NCI-H1105 treated with DMSO at 0.1 percent for 48 hours (cell line): ENCODE measurements at places on chromosomes 3 and 15.

GRCh38 chr3:30314757-30315325, 291.6 kb upstream of the TGFBR2 start:
- no peak for DNase-seq

DNA sequence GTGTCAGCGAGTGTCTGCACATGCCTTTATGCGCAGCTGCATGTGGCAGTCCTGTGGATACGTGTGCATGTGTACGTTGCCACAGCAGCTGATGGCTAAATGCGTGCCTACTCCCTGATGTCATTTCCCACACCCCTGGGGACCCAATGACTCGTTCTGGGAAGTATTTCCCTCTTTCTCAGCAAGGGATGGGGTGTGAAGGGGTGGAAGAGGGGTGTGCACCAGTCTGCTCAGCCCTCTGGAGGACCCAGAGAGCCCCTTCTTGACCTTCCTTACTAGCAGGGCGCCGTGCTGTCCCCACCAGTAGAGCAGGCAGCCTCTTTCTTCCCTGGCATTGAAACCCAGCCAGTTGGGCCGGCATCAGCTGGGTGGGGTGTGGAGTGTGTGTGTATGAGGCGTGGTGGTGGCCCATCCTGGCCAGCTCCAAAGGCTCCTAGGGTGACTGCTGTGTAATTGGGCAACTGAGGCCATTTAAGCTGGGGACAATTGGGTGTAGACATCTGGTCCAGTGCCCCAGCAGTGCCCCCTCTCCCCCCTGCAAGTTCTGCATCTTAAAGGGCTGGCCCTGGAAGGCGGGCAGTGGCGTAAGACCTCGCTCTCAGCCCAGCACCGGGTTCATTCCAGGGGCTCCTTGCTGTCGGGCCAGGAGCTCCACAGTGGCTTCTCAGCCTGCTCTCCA, 19.2 kb downstream of the SNX33 start:
- no peak for DNase-seq

DNA sequence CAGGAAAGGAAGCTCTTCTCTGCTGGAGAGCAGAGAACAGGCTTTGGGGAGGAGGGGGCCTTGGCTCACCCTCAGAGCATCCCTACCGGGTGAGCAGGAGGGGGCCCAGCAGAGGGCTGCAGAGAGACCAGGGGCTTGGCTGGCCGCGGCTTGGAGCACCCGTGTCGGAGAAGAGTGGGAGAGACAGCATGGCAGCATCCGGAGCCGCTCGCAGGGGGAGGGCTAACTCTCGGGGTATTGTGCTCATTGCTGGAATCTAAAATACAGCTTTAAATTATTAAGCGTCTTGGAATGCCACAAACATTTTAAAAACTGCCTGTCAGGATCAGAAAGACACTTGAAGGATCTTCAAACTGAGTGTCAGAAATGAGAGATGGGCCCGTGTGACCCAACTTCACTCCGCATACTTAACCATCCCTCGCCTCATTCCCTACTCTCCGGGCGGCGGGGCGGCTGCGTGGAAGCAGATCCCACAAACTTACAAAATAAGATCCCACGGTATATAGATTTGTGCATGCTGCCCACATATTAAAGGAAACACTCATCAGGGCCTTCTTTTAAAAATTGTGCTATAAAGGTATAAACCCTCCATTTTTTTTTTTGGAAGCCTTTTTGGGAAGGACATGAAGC, 53.9 kb downstream of the EIF4E3 start:
- no peak for DNase-seq

GRCh38 chr15:84081391-84082168, 154.0 kb upstream of the GOLGA6L4 start:
- DNase-seq: no peak

DNA sequence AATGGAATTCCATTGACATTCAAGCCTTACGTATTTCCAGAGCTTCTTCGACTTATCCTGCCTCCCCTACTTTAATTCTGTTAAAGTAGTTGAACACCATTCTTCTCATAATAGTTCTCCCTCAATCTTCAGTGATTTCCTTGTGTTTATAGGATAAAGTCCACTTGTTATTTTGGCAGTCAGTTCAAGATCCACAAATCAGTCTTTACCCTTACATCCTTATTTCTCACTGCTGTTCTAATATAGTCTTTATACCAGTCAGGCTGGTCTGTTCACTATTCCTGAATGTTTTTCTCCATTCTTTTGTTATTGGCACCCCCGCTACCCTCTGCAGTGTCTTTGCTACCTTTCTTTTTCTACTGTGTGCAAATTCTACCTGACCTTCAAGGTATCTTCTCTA, 29.7 kb downstream of the ATP6V1A start:
- no peak for DNase-seq

DNA sequence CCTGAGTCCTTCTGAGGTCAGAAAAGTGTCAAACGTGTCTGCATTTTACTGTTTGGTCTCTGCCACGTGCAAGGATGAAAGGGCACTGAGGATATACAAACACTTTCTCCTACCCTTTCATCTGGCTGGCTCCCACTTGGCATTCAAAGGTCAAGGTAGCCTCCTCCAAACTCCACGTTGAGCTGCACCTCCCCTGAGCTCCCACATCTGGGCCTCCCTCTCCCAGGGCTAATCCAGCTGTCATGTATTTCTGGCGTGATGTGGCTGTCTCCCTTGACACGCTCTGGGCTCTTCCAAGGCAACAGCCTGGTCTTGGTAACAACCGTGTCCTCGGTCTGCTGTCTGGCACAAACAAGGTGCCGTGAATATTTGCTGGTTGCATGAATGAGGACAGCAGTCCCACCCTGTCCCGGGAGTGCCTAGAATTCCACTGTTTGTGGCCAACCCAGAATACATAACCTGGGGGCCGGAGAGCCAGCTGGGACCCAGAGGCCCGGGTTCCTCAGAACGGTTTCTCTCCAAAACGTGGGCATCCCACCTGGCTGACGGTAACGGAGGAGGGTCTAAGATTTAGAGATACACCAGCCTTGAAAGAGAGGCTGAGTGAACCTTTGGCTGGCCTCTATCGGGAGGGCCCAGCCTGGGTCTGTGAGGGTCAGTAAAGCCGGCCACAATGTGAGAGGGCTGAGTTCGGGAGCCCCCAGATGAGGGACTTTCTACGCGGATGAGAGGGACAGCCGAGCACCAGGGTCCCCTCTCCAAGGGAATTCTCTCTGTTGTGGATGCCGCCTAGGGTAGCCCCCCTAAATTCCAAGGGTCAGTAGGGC, 767 bp downstream of the GLT8D1 start:
- DNase-seq: no peak

DNA sequence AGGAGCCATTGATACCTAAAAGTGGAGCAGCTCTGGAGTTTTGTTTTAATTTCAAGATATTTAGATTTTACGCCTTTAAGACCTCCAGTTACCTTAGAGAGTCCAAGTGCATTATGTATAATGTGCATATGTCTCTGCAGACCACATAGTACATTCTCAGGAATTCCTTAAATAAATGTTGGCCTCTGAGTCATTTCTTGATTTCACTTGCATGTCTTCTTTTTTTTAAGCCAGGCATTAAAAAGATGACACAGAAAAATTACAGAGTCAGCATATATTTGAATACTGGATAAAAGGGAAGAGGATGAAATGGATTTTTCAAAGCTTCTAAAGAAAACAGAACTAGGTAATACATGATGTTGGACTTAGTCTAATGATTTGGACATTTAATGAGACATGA, 125.2 kb downstream of the TMCO5A start:
- no peak for DNase-seq

- no peak for DNase-seq
These were observed 70.7 kb upstream of the ACAD9 start for GRCh38 chr3:128808672-128809071.

DNA sequence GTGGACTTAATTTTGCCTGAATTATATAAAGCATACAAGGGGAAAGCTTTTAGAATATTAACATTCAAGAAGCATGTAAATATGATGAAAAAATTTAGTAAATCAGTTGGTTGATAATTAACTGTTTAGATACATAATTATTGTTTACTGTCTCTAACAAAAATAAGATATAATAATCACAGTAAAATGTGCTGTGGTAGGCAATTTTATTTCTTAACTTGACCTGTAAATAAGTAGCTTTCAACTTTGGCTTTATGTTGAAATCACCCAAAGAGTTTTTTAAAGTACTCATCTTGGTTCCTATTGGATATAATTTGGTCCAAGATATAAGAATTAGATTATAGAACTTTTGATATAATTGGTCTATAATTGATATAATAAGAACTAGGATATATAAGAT, 1374.5 kb downstream of the NSUN3 start:
- no peak for DNase-seq

DNA sequence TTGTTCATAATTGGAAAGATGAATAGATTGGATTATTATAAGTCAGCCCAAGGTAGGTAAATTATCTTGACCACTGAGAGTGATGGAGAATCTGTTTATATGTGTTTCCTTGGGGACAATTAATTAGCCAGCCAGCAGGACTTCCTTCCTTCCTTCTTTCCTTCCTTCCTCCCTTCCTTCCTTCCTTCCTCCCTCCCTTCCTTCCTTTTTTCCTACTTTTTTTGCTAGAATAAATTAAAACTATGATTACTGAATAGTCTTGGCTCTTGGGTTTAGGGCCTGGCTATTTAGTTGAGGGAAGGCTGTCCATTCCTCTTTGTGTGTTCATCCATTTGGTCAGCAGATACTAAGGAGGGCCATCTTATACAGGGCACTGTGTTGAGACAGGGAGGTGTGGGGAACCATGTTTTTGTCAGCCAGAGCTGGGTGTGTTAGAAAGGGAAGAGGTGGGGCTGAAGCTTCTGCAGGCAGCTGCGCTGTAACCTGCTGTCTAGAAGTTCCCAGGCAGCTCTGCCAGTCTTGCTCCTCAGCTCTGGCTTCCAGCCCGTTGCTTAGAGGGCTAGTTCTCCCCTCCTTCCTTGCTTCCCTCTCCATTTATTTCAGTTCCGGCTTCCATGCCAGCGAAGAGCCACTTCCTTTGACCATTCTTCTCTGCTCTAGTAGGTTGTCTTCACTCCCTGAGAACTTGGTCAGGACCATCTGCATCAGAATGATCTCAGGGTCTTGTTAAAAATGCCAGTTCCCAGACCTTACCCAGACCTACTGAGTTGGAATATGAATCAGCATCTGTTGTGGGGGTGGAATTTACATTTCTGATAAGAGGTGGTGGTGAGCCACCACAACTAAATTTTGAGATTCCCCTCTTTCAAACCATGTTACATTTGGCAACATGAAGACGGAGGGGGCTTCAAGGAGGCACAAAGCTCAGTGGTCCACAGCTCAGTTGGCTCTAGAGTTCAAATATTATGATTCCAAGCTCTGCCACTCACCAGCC, 113.9 kb downstream of the DGKG start:
- DNase-seq: no peak

GRCh38 chr3:154792828-154793227, 287.3 kb upstream of the MME start:
- DNase-seq: peak; percentile 31

- DNase-seq: no peak
These were observed 136.5 kb downstream of the ALCAM start for GRCh38 chr3:105503191-105503593.

DNA sequence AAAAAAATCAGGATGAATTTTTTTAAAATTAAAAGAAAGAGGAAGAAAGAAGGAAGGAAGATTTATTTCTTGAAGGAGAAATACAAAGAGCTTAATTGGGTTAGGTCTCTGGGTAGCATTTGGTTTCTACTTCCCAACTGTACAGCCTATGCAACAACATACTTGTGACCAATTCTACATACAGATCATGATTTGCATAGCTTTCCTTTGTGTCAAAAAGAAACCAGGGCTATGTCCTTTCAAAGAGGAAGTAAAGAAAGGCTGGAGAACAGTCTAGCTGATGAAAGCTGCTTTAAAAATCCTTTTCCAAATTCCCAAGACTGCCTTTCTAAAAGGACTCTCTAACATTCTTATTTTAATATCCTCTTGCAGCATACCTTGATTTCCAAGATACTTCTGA, 6.1 kb upstream of the HGD start:
- no peak for DNase-seq
